Breast epithelium (tissue), 4 donors: ENCODE measurements at places on chromosomes 6 and 20.

GRCh38 chr6:12645941-12646340, 70.6 kb upstream of the PHACTR1 start:
- no peaks in the 10 kb centered on the region for H3K27me3 ChIP-seq
- DNase-seq, result no peak
- H3K4me1 ChIP-seq, result no peaks in the 10 kb centered on the region
- H3K36me3 ChIP-seq, result no peaks in the 10 kb centered on the region

DNA sequence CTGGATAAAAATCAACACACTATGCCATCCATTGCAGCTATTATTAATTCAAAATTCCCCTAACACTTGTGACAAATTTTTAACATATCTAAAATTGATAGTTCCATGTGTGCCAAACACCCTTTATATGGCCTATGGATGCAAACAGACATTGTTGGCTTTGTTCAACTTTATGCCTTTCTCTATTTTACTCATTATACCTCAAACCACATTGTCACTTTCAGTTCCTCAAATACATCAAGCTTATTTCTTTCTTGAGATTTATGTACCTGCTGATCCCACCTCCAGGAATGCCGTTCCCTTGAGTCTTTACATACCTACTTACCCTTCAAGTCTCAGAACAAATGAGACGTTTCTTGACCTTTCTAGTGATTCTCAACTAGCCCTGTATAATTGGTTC, 193.5 kb upstream of the PLN start:
- no peaks in the 10 kb centered on the region for H3K36me3 ChIP-seq
- no peak overlapping the region for H3K27ac ChIP-seq
- H3K4me1 ChIP-seq, result no peaks in the 10 kb centered on the region
- DNase-seq, result no peak

GRCh38 chr6:50707652-50708300, 5.5 kb upstream of the TFAP2D start:
- DNase-seq, result no peak
- H3K4me3 ChIP-seq, result no peak overlapping the region
- H3K4me1 ChIP-seq, result no peaks in the 10 kb centered on the region

GRCh38 chr6:36804563-36804962, 34.7 kb downstream of the CPNE5 start:
- no peak overlapping the region for H3K4me3 ChIP-seq
- no peaks in the 10 kb centered on the region for H3K4me1 ChIP-seq
- no peaks in the 10 kb centered on the region for H3K36me3 ChIP-seq
- no peaks in the 10 kb centered on the region for H3K27me3 ChIP-seq
- no peak for DNase-seq

DNA sequence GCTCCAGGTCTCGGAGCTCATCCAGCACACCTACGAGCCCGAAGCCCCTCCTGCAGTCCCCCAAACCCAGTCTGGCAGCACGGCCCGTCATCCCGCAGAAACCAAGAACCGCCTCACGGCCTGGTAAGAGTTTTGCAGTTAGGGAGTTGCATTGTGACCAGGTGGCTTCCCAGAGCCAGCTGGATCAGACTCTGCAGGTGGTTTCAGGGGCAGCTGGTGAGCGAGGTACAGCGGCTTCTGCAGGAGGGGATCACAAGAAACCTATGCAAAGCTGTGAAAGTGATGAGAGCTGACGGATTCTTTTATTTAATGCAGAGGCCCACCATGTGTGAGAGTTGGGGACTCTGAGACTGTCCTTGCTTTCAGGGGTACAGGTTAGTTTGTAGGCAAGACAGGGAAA, 45.9 kb upstream of the SCGN start:
- H3K36me3 ChIP-seq, result no peaks in the 10 kb centered on the region
- no peak for DNase-seq
- H3K4me1 ChIP-seq, result no peaks in the 10 kb centered on the region
- H3K4me3 ChIP-seq, result no peak overlapping the region
- H3K27ac ChIP-seq, result no peak overlapping the region

- H3K27ac ChIP-seq, result no peak overlapping the region
- DNase-seq, result no peak
- H3K4me1 ChIP-seq, result no peaks in the 10 kb centered on the region
- no peak overlapping the region for H3K4me3 ChIP-seq
- no peaks in the 10 kb centered on the region for H3K36me3 ChIP-seq
These were observed 76.8 kb upstream of the DUSP22 start for GRCh38 chr6:215335-216034.

GRCh38 chr6:126701676-126702560, 362.0 kb downstream of the CENPW start:
- no peak for DNase-seq
- H3K36me3 ChIP-seq, result no peaks in the 10 kb centered on the region
- peak overlapping the region; percentile 36 for H3K4me3 ChIP-seq
- H3K4me1 ChIP-seq, result no peaks in the 10 kb centered on the region
- H3K27me3 ChIP-seq, result no peaks in the 10 kb centered on the region
- H3K27ac ChIP-seq, result no peak overlapping the region

- no peaks in the 10 kb centered on the region for H3K4me1 ChIP-seq
- H3K36me3 ChIP-seq, result no peaks in the 10 kb centered on the region
- no peak overlapping the region for H3K27ac ChIP-seq
- no peaks in the 10 kb centered on the region for H3K27me3 ChIP-seq
- no peak overlapping the region for H3K4me3 ChIP-seq
These were observed 26.8 kb upstream of the FAM184A start for GRCh38 chr6:119105282-119105681.

- H3K4me1 ChIP-seq, result no peaks in the 10 kb centered on the region
- H3K36me3 ChIP-seq, result peaks cover 6% of the 10 kb centered on the region
- H3K4me3 ChIP-seq, result no peak overlapping the region
- no peak for DNase-seq
These were observed 57.7 kb downstream of the DHX35 start for GRCh38 chr20:39019805-39020325.

GRCh38 chr6:82616386-82617028, 252.9 kb downstream of the TPBG start:
- no peak overlapping the region for H3K4me3 ChIP-seq
- no peaks in the 10 kb centered on the region for H3K4me1 ChIP-seq
- no peaks in the 10 kb centered on the region for H3K27me3 ChIP-seq
- no peak for DNase-seq

GRCh38 chr20:17992224-17992637, 23.4 kb downstream of the MGME1 start:
- no peaks in the 10 kb centered on the region for H3K36me3 ChIP-seq
- H3K4me3 ChIP-seq, result no peak overlapping the region
- peak overlapping the region; percentile 19 for H3K27ac ChIP-seq
- no peaks in the 10 kb centered on the region for H3K27me3 ChIP-seq
- no peak for DNase-seq

GRCh38 chr20:17612287-17612991, 42.6 kb downstream of the DSTN start:
- DNase-seq, result no peak
- no peaks in the 10 kb centered on the region for H3K27me3 ChIP-seq
- H3K27ac ChIP-seq, result peak overlapping the region; percentile 86
- peaks cover 4% of the 10 kb centered on the region for H3K4me1 ChIP-seq
- H3K36me3 ChIP-seq, result no peaks in the 10 kb centered on the region

GRCh38 chr20:53608456-53609452, 15.1 kb upstream of the ZNF217 start:
- H3K36me3 ChIP-seq, result no peaks in the 10 kb centered on the region
- H3K4me1 ChIP-seq, result no peaks in the 10 kb centered on the region
- peak overlapping the region; percentile 25 for H3K27ac ChIP-seq
- H3K4me3 ChIP-seq, result no peak overlapping the region

GRCh38 chr6:42368181-42368580, 83.5 kb downstream of the TRERF1 start:
- no peaks in the 10 kb centered on the region for H3K4me1 ChIP-seq
- no peak overlapping the region for H3K4me3 ChIP-seq
- no peaks in the 10 kb centered on the region for H3K27me3 ChIP-seq
- H3K36me3 ChIP-seq, result no peaks in the 10 kb centered on the region
- no peak for DNase-seq

GRCh38 chr20:61424628-61425420, 172.8 kb downstream of the CDH4 start:
- peaks cover 5% of the 10 kb centered on the region for H3K27me3 ChIP-seq
- H3K27ac ChIP-seq, result no peak overlapping the region
- H3K36me3 ChIP-seq, result no peaks in the 10 kb centered on the region
- no peak overlapping the region for H3K4me3 ChIP-seq
- DNase-seq, result no peak

GRCh38 chr6:105105094-105105493, 74.7 kb downstream of the POPDC3 start:
- H3K4me3 ChIP-seq, result no peak overlapping the region
- no peaks in the 10 kb centered on the region for H3K36me3 ChIP-seq
- DNase-seq, result no peak
- no peaks in the 10 kb centered on the region for H3K4me1 ChIP-seq
- H3K27ac ChIP-seq, result no peak overlapping the region

DNA sequence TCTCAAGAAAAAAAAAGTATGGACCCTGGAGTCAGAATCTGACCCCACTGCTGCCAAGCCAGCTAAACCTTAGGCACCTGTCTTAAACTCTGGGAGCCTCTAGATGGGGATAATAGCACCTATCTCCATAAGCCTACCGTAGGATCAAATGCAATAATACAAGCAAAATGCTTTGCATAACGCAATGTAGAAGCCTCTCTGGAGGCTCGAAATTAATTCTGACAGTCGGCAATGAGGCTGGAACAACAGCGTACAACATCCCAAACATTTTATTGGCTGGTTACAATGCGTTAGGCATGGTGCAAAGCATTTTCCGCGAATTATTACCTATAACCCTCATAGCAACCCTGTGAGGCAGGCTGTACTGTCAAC, 521 bp downstream of the CDK5RAP1 start:
- H3K36me3 ChIP-seq, result no peaks in the 10 kb centered on the region
- H3K4me1 ChIP-seq, result peaks cover 4% of the 10 kb centered on the region
- DNase-seq, result no peak
- peak overlapping the region; percentile 96 for H3K4me3 ChIP-seq
- H3K27me3 ChIP-seq, result no peaks in the 10 kb centered on the region

DNA sequence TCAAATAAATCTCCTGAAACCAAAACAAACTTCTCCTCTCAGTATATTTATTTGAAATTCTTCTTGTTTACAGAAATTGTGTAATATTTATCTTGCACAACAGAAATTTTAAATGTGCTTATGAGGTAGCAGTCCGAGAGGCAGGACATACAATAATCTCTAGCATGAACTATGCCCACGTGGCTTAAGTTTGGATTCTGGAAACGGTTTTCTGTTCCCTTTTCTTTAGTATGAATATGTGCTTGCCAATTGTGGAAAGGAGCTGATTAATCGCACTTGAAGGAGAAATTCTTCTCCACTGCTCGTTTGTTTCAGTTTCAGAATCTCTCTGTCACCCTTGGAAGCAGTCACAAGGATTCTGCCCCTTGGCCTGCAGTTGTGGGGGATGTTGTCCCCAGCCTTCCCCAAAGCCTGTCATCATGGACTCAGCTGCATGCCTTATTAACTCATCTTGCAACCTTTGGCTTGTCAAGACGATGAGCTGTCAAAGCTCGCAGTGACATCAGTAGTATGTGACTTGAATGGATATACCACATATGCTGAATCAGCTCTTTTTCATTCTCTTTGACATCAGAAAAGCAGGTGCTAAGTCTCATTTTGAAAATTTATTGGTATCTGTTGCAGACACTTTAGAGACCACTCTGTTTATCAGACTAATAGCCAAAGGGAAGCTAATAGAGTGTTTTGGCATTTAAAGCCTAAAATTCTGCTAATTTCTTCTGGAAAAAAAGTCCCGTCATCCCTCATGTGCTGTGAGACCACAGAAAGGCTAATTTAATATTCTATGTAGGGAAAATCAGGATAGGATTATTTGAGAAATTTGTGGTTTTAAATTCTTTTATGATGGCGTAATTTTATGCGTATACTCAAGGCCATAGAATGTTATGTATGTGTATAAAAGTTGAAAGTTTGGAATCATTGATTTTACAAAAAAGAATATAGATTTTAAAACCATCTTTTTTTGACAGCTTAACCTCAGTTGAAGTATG, 186.8 kb downstream of the ARID1B start:
- peaks cover 5% of the 10 kb centered on the region for H3K4me1 ChIP-seq
- H3K27me3 ChIP-seq, result no peaks in the 10 kb centered on the region
- peak overlapping the region; percentile 59 for H3K27ac ChIP-seq
- DNase-seq, result no peak
- H3K4me3 ChIP-seq, result peak overlapping the region; percentile 30

- H3K4me3 ChIP-seq, result no peak overlapping the region
- H3K36me3 ChIP-seq, result no peaks in the 10 kb centered on the region
- DNase-seq, result no peak
- H3K4me1 ChIP-seq, result no peaks in the 10 kb centered on the region
These were observed 82.1 kb downstream of the DLL1 start for GRCh38 chr6:170208651-170209353.

DNA sequence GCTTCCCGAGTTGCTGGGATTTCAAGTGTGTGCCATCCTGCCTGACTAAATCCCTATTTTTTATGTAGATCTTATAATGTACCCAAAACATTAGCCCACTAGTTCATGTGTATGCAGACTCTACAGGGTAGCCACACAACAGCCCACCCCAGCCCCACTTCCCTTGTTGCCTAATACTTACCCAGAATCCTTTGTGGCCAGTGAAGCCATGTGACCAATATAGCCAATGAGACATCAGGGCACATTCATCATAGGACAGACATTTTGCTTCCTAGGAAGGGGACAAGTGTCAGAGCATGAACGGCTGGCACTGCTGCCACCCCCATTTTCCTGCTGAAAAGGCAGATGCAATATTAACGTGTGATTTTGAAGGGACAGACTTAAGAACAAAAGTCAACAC, 36.0 kb upstream of the TCP11 start:
- DNase-seq, result no peak
- H3K36me3 ChIP-seq, result no peaks in the 10 kb centered on the region
- no peak overlapping the region for H3K27ac ChIP-seq
- H3K4me3 ChIP-seq, result no peak overlapping the region

DNA sequence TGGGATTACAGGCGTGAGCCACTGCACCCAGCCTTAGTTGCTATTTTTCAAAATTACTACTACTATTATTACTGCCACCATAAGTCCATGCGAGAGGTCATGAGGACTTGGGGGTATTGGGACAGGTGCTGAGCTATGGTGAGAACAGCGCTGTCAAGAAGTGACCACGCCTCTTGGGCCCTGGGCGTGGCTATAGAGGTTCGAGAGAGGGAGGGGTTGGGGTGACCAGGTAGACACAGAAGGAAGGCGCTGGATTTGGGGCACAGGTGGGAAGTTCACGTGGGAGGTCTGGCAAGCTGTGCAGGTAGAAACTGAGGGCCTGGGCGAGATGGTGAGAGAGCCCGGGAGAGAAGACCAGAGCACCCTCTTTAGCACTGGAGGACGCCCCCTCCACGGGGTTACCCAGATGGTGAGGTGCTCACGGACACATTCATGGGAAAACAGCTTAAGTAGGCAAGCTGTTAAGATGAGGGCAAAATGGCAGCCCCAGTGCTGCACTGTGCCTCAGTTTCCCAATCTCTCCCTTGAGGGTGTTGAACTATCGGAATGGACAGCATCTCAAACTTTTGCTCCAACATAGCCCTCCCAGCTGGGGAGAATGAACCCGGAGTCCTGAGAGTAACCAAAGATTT, 61.0 kb downstream of the RAB44 start:
- no peak overlapping the region for H3K4me3 ChIP-seq
- no peak overlapping the region for H3K27ac ChIP-seq
- H3K4me1 ChIP-seq, result no peaks in the 10 kb centered on the region
- no peaks in the 10 kb centered on the region for H3K27me3 ChIP-seq
- no peaks in the 10 kb centered on the region for H3K36me3 ChIP-seq
